ENCODE measurements at places on chromosomes 7 and 10.

DNA sequence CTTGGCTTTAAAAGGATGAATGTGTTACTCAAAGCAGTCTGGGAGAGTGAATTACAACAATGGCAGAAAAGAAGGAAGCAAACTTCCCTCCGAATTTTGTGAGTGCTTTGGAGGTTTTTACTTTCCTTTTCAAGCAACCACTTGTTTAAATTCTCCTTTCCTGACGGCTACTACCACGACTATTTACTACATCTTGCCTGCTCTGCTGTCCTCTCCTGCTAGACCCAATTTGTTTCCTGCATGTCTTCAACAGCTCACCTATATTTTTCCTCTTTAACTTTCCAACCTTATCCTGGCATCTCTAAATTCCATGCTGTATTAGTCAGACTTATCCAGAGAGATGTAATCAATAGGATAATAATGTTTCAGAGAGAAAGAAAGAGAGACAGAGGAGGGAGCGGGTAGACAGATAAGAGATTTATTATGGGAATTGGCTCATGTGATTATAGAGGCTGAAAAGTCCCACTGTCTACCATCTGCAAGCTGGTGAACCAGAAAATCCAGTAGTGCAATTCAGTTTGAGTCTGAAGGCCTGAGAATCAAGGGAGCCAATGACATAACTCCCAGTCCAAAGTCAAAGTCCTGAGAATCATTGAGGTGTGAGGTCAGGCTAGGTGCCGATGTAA lies 42.8 kb upstream of the SLC13A1 start:
- DNase-seq: no peak

GRCh38 chr10:77110757-77111156 lies 526.9 kb downstream of the KCNMA1 start:
- no peak for DNase-seq

- DNase-seq: no peak
Observed at GRCh38 chr10:111277661-111278060, 200.8 kb downstream of the ADRA2A start.

DNA sequence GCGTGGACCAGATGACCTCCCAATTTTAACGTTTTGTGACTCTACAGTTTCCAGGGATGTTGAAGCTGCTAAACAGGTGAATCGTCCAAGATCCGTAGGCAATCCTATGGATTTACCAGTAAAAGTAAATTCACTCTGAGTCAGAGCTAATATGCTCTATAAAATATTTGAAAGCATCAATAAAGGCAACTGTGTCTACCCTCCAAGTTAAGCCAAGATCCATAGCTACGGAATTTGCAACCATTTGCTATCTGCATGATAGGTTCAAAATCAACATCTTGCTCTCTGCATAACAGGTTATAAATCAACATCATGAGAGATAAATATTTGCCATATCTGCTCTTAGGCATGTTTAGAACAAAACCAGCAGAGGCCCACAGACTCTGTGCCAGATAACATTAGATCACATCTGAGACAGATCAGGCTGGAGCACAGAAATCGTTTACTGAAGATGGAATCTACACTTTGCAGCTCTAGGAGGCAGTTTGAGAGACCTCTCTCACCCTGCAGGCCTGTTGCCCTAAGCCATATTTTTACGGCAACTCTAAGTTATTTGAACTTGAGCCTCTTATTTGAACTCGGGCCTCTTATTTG lies 80.7 kb upstream of the PDCD4 start:
- no peak for DNase-seq

- no peak for DNase-seq
Observed at GRCh38 chr10:99673492-99673891, 14.2 kb downstream of the ENTPD7 start.

DNA sequence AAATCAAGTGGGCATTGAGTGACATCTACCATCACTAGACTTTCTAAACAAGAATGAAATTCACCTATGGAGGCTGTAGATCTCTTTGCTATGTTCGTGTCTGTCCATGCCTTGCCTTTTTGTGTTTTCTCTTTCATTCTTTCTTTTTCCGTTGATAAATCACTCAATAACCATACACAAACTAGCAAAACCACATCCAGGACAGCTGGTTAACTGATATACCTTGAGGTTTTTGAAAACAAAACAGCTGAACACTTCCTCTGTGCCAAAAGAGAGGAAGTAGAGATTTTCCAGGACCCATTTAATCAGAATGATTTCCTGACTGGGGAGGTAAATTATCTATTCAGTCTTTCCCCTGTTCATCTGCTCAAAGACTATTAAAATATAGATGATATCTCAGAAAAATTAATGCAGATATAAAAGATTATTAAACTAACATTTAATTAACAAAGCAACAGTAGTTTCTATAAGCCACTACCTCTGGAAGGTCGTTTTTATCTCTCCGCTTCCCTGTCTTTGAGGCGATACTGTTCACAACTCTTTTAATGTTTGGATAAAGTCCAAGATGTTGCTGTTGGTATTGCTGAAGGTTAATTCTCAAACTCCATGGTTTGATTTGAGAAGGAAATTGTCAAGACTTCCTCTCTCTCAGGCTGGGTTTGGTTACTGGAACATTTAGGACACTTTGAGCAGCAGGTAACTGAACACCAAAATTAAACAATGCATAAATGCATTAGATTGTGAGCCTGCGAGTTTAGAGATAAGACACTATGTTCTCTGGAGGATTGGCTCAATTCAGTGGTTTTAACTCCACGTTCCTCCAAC lies 24.4 kb upstream of the C10orf67 start:
- no peak for DNase-seq

GRCh38 chr7:37281368-37282092 lies 167.1 kb downstream of the ELMO1 start:
- no peak for DNase-seq

- no peak for DNase-seq
Observed at GRCh38 chr10:102923601-102924000, 5.5 kb downstream of the CNNM2 start.

DNA sequence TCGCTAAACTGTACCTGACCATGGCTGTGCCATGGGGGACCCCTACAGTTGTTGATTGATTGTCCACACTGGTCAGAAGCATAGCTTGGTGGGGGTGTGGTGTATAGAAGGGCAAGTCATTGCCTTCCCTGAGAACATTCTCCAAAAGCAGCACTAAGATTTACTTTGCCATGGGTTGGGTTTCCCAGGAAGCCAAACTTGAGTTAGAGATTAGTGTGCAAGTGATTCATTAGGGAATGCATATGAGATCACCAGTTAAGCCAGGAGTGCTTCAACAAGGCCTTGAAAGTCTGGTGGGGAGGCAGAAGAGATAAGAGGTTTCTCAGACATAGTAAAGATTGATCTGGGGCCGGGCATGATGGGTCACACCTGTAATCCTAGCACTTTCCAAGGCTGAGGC lies 21.4 kb upstream of the TPST1 start:
- DNase-seq: no peak

DNA sequence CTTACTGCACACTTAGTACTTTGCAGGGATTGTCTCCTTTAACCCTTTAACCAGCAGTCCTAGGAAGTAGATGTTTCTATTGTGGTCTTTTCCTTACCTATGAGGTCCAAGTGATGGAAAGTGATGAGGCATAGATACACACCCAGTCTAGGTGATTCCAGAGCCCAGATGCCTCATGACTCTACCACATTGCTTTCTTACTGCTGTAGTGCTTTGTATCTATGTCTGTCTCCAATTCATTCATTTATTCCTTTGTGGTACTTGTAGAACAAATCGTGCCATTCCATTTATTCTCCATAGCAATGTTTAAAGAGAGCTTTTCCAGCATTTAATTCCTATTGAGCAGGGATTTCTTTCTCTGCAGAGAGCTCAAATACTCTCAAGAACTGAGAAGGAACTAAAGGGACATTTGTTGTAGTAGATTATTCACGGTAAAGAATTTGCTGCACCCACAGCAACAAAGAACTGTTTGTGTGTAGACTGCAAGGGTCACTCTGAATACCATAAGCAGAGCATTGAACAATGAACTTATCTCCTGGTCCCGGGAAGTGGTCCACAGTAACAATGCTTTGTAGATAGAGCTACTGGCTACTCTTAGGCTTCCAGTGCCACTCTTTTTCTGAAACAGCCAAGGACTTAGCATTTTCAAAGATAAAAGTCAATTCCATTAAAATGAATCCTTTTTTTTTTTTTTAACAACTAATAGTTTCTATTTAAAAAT lies 337.0 kb downstream of the PTEN start:
- DNase-seq: no peak

DNA sequence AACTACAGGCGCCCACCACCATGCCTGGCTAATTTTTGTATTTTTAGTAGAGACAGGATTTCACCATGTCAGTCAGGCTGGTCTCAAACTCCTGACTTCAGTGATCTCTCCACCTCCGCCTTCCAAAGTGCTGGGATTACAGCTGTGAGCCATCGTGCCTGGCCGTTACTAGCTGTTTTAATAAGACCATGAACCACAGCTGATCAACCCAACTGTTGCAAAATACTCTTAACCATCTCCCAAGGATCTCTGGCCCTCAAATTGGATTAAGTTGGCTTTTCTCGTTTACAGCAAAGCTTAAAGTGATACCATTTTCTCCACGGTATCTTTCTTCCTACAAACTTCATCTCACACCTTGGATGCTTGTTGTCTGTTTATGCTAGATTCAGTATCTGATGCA lies 18.3 kb downstream of the ZFAND2A start:
- DNase-seq: no peak

DNA sequence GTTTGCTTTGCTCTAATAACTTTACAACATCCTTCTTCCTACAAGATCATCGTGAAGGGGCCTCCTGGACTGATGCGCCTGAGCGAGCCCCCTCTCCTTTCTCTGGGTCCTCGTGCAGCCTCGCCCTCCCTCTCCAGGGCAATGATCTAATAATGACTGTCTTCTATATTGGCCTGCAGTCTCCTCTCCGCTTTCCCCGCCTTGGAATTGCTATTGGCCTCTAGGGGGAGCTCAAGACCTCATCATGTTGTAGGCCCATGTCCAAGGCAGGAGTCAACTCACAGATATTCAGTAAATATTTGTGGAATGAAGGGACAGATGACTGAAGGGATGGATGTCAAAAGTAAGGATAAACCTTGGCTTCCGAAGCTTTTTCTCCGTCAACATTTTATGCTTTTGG lies 1180.3 kb downstream of the TYW1 start:
- peak; percentile 12 for DNase-seq

- DNase-seq: peak; percentile 17
Observed at GRCh38 chr10:96889415-96890171, 57.5 kb downstream of the LCOR start.

DNA sequence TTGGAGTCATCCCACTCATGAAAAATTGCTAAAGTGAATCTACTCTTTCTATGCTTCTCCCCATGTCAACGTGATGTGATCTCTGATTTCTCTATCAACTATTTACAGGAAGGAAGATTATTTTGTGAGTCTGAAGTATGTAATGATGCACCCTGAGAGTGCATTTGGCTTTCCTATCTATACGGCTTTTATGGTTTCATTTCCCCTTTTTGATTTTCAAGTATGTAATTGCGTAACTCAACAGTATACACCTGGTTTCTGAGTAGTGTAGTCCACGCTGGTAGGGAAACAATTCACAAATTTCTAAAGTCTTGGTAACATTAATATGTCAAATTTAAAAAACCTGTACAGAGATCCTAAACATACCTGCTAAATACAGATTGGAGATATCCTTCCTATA lies 194.7 kb upstream of the SEMA3A start:
- DNase-seq: no peak

- DNase-seq: no peak
Observed at GRCh38 chr10:13528875-13529713, at the start of gene BEND7. Gene BEND7, minus strand, starts transcription at chr10:13529014. Its CDS starts 481 bp downstream, at chr10:13528533.

GRCh38 chr10:114048472-114048871 lies 4.8 kb downstream of the ADRB1 start:
- no peak for DNase-seq

DNA sequence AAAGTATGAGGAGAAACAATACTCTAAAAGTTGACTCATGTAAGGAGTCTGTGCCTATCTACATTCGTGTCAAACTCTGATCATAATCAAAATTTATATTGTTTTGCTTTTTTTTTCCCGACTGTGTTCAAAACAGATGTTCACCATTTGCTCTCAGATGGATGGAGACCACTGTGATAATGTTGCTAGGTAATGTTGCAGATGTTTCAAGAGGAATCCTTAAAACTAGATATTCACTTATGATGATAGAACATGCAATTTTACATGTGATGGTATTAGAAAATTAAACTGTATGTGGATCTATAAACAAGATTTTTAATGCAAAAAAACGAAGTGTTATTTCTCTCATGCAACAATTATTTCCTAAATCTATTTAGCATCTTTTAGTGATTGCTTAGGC lies 1080.1 kb downstream of the REEP3 start:
- no peak for DNase-seq

DNA sequence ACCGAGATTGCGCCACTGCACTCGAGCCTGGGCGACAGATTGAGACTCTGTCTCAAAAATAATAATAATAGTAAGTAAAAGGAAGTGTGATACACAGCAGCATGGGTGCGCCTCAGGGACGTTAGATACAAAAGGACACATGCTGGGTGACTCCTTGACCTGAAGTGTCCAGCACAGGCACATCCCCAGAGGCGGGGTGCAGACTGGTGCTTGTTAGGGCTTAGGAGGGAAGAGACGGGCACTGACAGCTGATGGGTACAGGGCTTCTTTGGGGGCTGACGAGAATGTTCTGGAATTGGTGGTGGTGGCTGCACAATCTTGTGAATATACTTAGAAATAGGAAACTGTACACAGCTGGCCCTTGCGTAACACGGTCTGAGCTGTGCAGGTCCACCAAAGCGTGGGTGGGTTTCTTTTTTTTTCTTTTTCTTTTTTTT lies 61.8 kb upstream of the DNAJB6 start:
- DNase-seq: no peak

GRCh38 chr10:69407621-69408301 lies 9.0 kb downstream of the TACR2 start:
- DNase-seq: peak; percentile 31

DNA sequence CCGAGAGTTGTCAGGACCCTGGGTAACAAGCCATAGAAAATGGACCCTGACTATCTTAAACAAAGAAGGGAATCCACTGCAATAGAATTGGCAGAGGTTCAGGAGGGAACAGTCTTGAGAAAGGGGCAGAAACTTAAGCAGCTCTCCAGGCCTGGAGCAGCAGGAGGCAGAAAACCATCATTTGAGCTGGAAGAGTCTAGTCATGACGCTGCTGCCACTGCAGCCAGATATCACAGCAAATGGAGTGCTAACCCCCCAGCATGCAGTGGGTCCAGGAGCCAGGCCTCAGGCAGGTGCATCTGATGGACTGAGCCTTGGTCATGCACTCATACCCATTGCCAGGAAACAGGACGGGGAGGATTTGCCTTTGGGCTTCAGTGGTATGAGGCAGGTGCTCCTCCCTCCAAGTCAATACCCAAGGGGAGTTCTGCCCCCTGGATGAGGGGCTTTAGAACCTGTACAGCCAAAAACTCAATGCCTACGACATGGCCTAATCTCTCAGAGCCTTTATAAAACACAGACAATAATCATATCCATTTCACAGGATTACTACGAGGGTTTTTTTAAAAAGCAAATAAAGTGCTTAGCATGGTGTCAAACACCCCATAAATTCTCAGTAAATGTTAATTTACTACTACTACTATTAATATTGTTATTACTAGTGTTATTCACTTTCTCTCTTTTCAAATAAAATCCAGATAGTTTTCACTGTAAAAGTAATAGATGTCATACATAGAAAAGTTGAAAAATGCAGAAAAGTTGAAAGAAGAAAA lies 30.7 kb downstream of the DUSP5 start:
- DNase-seq: no peak

Data from DMS153 (cell line).